Mesenteric fat pad (tissue), 1 donor: ENCODE measurements at places on chromosomes 3 and 15. TPM values are rescaled to one million over a fixed set of nuclear protein-coding genes. Genes with fewer than 3 reads are reported as not detected.

SNTN gene
- not detected for total RNA-seq

NMB gene
- total RNA-seq: 67.0 TPM

SH3BP5 gene
- 108 TPM for total RNA-seq

CLDN1 gene
- total RNA-seq: 0.10 TPM

ARNT2 gene
- 1.8 TPM for total RNA-seq

CAMK2N2 gene
- not detected for total RNA-seq

RARB gene
- 4.8 TPM for total RNA-seq

CDHR4 gene
- total RNA-seq: not detected

C3orf85 gene
- not detected for total RNA-seq

BSN gene
- total RNA-seq: 0.16 TPM

FILIP1L gene
- 48.5 TPM for total RNA-seq

SLC28A2 gene
- total RNA-seq: not detected

SNX22 gene
- 0.71 TPM for total RNA-seq

HYAL2 gene
- 118 TPM for total RNA-seq

CEP19 gene
- total RNA-seq: 1.3 TPM

LRRC2 gene
- total RNA-seq: 2.1 TPM

SERPINI2 gene
- total RNA-seq: not detected

COL7A1 gene
- 0.84 TPM for total RNA-seq

PSMD6 gene
- 64.1 TPM for total RNA-seq

PAQR9 gene
- not detected for total RNA-seq

CHRM5 gene
- total RNA-seq: not detected

LINGO1 gene
- 1.6 TPM for total RNA-seq

ERICH6 gene
- total RNA-seq: 0.29 TPM

TMCO5A gene
- total RNA-seq: not detected

IQCH gene
- 0.45 TPM for total RNA-seq

ARPIN gene
- 17.7 TPM for total RNA-seq

GRAMD2A gene
- total RNA-seq: not detected

GPR156 gene
- 0.42 TPM for total RNA-seq

NOX5 gene
- 0.19 TPM for total RNA-seq

TMEM43 gene
- total RNA-seq: 99.3 TPM

KIF9 gene
- 4.9 TPM for total RNA-seq

CCR5 gene
- total RNA-seq: 1.7 TPM

ATP1B3 gene
- total RNA-seq: 354 TPM

TCTA gene
- 23.5 TPM for total RNA-seq

NTRK3 gene
- 1.6 TPM for total RNA-seq

CHL1 gene
- 36.4 TPM for total RNA-seq

NUSAP1 gene
- total RNA-seq: 1.6 TPM

GP5 gene
- total RNA-seq: not detected

ATP8B4 gene
- total RNA-seq: 31.5 TPM

CAPN7 gene
- 41.3 TPM for total RNA-seq

TTLL13 gene
- not detected for total RNA-seq

PSTPIP1 gene
- 24.8 TPM for total RNA-seq

LSAMP gene
- 1.7 TPM for total RNA-seq

BFSP2 gene
- not detected for total RNA-seq

SEC11A gene
- total RNA-seq: 142 TPM

COL6A6 gene
- 0.96 TPM for total RNA-seq

NANOGP8 gene
- not detected for total RNA-seq

ARRDC4 gene
- 24.0 TPM for total RNA-seq

VIPR1 gene
- 2.4 TPM for total RNA-seq

PIF1 gene
- total RNA-seq: 1.6 TPM

CDAN1 gene
- 9.1 TPM for total RNA-seq

CLDN11 gene
- total RNA-seq: 61.1 TPM

TIGIT gene
- 0.42 TPM for total RNA-seq

ST8SIA2 gene
- total RNA-seq: not detected

LSMEM2 gene
- total RNA-seq: not detected
